ENCODE measurements at places on chromosomes 5 and 9.

GRCh38 chr9:85079349-85079748 is 409.8 kb downstream of the NTRK2 start:
- no peak for DNase-seq

GRCh38 chr5:170070556-170071412 is 34.9 kb upstream of the FOXI1 start:
- no peak for DNase-seq

- no peak for DNase-seq
Observed at GRCh38 chr5:10194083-10194482, 55.6 kb downstream of the ATPSCKMT start.

GRCh38 chr5:107218457-107219193 is 452.1 kb downstream of the EFNA5 start:
- no peak for DNase-seq

GRCh38 chr5:167798448-167798847 is 493.0 kb upstream of the WWC1 start:
- DNase-seq = no peak

- DNase-seq = no peak
Observed at GRCh38 chr5:117590944-117591343, 1016.3 kb upstream of the SEMA6A start.

All from T-helper 9 cell (primary cell).